ENCODE measurements at places on chromosomes 1 and 21.

- H3K4me1 ChIP-seq: peaks cover 77% of the 10 kb centered on the region
- peak overlapping the region; percentile 36 for H3K27ac ChIP-seq
- H3K36me3 ChIP-seq: peaks cover 5% of the 10 kb centered on the region
- H3K4me3 ChIP-seq: peak overlapping the region; percentile 10
- H3K27me3 ChIP-seq: no peaks in the 10 kb centered on the region
Measured at GRCh38 chr1:64960731-64961130, 5.6 kb downstream of the JAK1 start.

GRCh38 chr1:152982076-152982475 lies 1.8 kb upstream of the SPRR1A start:
- no peak for DNase-seq
- no peak overlapping the region for H3K4me3 ChIP-seq
- H3K27me3 ChIP-seq: no peaks in the 10 kb centered on the region
- H3K27ac ChIP-seq: no peak overlapping the region

- H3K27me3 ChIP-seq: no peaks in the 10 kb centered on the region
- no peaks in the 10 kb centered on the region for H3K36me3 ChIP-seq
- H3K4me3 ChIP-seq: no peak overlapping the region
- H3K27ac ChIP-seq: no peak overlapping the region
Measured at GRCh38 chr21:14989359-14989758, 75.4 kb downstream of the NRIP1 start.

DNA sequence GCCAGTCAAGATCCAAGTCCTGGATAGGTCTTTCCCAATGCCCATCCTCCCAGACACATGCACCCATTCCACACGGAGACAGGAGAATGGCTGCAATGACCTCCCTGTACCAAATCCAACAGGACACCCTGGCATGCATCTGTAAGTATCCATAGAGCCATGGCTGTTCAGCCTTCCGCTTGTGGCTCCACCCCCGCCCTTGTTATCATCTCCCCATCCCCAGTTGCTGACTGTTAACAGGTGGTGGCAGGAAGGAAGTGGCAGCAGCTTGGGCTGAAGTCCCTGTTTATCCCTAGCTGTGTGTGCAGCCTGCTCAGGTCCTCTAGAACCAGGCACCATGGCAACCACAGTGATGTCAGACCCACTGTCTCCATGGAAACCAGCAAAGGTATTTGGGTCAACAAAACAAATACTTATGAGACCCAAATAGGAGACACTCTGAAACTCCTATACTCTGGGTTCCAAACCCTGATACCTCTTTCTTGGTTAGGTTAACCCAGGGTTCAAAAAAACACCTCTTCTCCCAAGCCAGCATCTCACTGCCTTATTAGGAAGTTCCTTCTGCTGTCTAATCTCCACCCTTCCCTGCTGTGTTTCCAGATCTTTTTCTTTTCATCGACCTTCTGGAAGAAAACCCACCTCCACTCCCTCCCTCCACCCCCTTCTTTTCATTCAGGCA lies 721 bp downstream of the PBXIP1 start:
- no peaks in the 10 kb centered on the region for H3K27me3 ChIP-seq
- peak overlapping the region; percentile 92 for H3K4me3 ChIP-seq
- peaks cover 55% of the 10 kb centered on the region for H3K4me1 ChIP-seq
- H3K36me3 ChIP-seq: peaks cover 8% of the 10 kb centered on the region
- H3K27ac ChIP-seq: peak overlapping the region; percentile 96
- peak; percentile 95 for DNase-seq

- H3K4me1 ChIP-seq: peaks cover 34% of the 10 kb centered on the region
- peak; percentile 60 for DNase-seq
- H3K27me3 ChIP-seq: no peaks in the 10 kb centered on the region
- H3K4me3 ChIP-seq: peak overlapping the region; percentile 88
Measured at GRCh38 chr1:101239095-101240040, 2.5 kb downstream of the S1PR1 start.

DNA sequence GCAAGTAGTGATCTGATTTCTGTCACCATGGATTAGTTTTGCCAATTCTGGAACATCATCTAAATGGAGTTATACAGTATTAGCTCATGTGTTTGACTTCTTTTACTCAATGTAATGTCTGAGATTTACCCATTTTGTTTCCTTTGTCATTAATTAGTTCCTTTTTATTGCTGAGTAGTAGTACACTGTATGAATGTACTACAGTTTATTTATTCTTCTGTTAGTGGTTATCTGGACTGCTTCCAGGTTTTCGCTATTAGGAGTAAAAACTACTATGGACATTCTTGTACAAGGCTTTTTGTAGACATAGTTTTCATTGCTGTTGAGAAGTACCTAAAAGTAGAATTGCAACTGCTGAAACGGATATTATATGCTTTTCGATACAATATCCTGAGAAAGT lies 14.1 kb downstream of the SUCO start:
- no peaks in the 10 kb centered on the region for H3K27me3 ChIP-seq
- H3K27ac ChIP-seq: no peak overlapping the region
- H3K36me3 ChIP-seq: no peaks in the 10 kb centered on the region
- DNase-seq: no peak

DNA sequence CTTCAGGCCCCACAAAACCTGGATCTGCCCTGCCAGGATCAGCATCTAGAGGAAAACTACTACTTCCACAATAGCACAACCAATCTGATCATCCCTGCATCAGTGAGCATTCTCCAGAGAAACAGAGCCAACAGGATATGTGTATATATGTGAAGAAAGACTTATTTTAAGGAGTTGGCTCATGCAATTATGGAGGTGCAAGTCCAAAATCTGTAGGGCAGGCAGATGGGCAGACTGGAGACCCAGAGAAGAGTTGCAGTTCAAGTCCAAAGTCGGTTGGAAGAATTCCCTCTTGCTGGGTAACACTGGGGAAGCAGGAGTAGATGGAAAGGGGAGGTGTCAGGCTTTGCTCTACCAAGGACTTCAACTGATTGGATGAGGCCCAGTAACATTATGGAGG lies 4.9 kb upstream of the HENMT1 start:
- no peak overlapping the region for H3K4me3 ChIP-seq
- H3K36me3 ChIP-seq: no peaks in the 10 kb centered on the region
- H3K4me1 ChIP-seq: peaks cover 7% of the 10 kb centered on the region
- no peaks in the 10 kb centered on the region for H3K27me3 ChIP-seq
- no peak for DNase-seq

- H3K4me1 ChIP-seq: no peaks in the 10 kb centered on the region
- H3K27ac ChIP-seq: no peak overlapping the region
- H3K4me3 ChIP-seq: no peak overlapping the region
- H3K36me3 ChIP-seq: no peaks in the 10 kb centered on the region
- H3K27me3 ChIP-seq: no peaks in the 10 kb centered on the region
- DNase-seq: no peak
Measured at GRCh38 chr1:245704765-245705164, 550.0 kb downstream of the KIF26B start.

DNA sequence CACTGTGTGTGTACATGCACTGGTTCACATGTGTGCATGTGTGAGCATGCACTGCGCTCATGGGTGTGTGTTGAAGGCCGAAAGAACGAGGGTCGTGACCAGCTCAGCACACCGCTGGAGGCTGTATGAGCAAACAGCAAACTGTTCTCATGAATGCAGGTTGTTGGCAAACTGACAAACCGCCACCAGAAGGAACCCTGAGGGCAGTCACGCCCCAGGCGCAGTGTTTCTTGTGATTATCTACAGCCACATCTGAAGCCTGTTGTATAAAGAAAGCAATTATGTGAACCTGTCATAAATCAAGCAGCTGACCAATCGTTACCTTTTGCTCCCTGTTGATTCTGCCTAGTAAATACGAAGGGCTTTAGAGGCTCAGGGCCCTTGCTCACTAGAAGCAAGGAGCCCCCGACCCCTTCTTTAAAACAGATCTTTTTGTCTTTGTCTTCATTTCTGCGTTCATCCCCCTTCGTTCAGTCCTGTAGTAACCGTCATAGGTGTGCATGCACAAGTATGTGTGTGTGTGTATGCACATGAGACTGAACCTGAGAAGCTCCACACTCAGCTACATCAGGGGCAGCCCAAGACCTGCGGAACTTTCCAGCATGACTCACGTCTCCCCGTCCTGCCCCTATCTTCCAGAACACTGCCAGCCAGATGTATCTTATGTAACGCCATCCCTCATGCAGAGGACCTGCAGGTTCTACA lies 16.8 kb upstream of the RIPK4 start:
- H3K4me1 ChIP-seq: no peaks in the 10 kb centered on the region
- no peaks in the 10 kb centered on the region for H3K36me3 ChIP-seq
- H3K27me3 ChIP-seq: peaks cover 4% of the 10 kb centered on the region
- H3K27ac ChIP-seq: no peak overlapping the region

DNA sequence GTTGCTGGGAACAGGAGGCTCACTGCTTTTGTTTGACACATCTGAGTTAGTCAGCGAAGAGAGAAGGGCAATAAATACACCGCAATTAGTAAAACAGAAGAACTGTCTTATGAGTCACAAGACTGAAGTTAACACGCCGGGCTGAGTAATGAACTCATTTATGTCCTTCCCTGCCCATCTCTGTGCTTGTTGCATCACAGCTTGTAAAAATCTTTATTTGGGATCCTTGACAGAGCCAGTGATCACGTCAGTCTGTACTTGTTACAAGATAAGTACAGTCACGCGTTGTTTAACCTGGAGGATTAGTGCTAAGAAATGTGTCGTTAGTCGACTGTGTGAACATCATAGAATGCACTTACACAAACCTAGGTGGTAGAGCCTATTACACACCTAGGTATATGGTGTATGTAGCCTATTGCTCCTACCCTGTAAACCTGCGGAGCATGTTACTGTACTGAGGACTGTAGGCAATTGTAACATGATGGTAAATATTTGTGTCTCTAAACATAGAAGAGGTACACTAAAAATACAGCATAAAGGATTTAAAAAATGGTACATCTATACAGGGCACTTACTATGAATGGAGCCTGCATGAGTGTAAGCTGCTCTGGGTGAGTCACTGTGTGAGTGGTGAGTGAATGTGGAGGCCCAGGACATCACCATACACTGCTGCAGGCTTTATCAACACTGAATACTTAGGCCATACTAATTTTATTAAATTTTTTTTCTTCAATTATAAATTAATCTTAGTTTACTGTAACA lies 272.2 kb downstream of the TNR start:
- H3K4me3 ChIP-seq: no peak overlapping the region
- H3K27me3 ChIP-seq: no peaks in the 10 kb centered on the region
- H3K27ac ChIP-seq: no peak overlapping the region
- no peaks in the 10 kb centered on the region for H3K36me3 ChIP-seq

DNA sequence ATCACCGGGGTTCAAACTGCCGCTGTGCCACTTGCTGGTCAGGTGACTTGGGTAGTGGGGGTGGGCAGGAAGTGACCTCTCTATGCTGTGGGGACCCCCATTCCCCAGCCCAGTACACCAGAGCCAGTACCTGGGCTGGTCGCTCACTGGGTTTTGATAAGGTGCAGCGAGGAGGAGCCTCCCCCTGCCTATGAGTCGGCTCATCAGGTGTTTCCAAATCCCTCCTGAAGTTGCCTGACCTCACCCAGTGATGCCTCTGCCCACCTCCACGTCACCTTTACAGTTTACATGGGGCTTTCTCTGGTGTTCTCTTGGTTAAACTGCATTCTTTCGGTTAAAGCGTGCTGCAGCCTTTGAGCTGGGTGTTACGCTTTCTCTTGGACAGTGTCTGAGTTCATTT lies 58.2 kb downstream of the ARHGEF10L start:
- no peak overlapping the region for H3K4me3 ChIP-seq
- H3K36me3 ChIP-seq: no peaks in the 10 kb centered on the region
- DNase-seq: no peak
- no peaks in the 10 kb centered on the region for H3K4me1 ChIP-seq
- H3K27ac ChIP-seq: no peak overlapping the region

GRCh38 chr1:18151436-18152122 lies 44.0 kb downstream of the IGSF21 start:
- no peaks in the 10 kb centered on the region for H3K27me3 ChIP-seq
- no peak for DNase-seq
- no peaks in the 10 kb centered on the region for H3K36me3 ChIP-seq
- no peak overlapping the region for H3K27ac ChIP-seq
- no peak overlapping the region for H3K4me3 ChIP-seq

DNA sequence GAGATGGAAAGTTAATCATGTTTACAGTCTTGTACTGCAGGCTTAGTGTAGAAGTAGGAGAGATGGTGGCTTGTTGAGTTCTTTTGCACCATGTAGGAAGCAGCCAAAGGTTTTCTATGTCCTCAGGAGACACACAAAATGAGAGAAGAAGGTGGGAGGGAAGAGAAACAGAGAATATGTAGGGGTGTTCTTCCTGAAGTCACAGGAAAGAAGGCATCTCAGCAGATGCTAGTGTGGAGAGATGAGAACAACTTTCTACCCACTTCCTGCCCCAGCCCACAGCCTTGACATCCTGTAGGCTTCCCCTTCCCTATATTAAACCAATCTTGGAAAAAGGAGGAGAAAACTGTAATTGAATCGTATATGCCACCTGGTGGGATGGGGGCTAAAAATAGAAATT lies 217.0 kb downstream of the S1PR1 start:
- H3K27me3 ChIP-seq: no peaks in the 10 kb centered on the region
- H3K4me1 ChIP-seq: peaks cover 17% of the 10 kb centered on the region
- no peak for DNase-seq
- peak overlapping the region; percentile 17 for H3K27ac ChIP-seq
- H3K4me3 ChIP-seq: no peak overlapping the region

DNA sequence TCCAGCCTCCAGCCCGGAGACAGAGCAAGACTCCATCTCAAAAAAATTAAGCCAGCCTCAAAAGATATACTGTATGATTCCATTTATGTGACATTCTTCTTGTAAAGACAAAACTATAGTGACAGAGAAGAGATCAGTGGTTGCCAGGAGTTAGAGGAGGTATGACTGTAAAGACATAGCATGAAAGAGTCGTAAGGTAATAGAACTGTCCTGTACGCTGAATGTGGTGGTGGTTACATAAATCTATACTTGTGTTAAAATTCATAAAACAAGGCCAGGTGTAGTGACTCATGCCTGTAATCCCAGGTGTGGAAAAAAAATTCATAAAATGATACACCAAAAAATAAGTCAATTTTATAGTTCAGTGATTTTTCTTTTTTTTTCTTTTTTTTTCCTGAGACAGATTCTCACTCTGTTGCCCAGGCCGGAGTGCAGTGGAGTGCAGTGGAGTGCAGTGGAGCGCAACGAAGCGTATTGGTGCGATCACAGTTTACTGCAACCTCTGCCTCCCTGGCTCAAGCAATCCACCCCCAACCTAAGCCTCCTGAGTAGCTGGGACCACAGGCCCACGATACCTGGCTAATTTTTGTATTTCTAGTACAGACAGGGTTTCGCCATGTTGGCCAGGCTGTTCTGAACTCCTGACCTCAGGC lies 84.9 kb upstream of the CXADR start:
- no peak for DNase-seq
- H3K27me3 ChIP-seq: no peaks in the 10 kb centered on the region
- no peaks in the 10 kb centered on the region for H3K4me1 ChIP-seq
- no peaks in the 10 kb centered on the region for H3K36me3 ChIP-seq
- no peak overlapping the region for H3K4me3 ChIP-seq

All from naive thymus-derived CD4-positive, alpha-beta T cell (primary cell).